ENCODE measurements at places on chromosomes 1 and 21.

DNA sequence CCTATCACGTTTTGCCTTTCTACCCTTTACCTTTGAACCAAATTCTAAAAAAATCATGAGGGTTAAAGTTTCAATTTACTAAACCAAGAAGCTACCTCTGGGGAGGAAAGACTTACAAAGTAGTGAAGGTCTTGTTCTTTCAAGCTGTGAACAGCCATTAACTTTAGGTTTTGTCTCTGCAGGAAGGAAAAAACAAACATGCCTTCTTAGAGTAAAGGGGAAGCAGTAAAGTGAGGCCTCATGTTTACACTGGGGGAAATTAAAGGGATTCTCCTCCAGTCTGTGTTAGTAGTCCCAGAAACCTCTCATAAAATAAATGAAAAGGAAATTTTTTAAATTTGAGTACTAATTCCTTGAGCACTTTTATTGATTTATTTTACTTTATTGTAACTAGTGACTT lies 780.2 kb upstream of the ADGRL2 start:
- DNase-seq: no peak

DNA sequence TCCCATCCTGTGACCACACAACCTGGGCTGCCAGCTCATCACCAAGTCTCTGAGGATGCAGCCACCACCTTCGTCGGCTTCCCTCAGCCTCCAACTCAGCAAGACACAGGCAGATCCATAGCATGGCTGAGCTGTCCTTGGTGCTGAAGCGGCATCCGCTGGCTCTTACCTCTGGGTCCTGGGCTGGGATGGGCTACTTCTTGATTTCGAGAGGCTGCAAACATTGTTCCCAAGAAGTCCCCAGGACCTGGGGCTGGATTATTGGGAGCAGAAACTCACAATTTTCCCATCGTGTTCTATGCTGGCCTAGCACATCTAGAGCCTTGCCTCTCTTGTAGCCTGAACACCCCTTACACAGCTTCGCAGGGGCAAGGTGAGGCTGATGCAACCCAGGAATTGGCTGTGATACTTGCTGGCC lies 24.9 kb upstream of the C1QA start:
- DNase-seq: no peak

GRCh38 chr1:211643324-211644212 lies 31.9 kb downstream of the NEK2 start:
- DNase-seq: no peak

DNA sequence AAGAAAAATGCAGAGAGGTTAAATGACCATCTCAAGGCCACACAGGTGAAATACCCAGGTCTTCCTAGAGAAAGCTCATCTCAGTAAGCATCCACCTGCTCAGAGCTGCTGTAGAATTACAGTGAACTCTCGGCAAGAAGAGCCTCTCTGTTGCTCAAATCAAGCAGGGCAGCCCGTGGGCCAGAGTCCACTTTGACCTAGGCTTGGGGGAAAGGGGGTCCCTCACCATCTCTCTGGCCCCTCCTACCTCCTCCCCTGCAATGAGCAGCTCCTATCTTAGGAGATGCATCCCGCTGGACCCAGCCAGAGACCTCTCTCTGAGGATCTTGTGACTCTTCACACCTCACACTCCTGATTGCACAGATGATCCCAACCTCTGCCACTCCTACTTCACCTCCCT lies 364.7 kb downstream of the PTPRU start:
- DNase-seq: no peak

DNA sequence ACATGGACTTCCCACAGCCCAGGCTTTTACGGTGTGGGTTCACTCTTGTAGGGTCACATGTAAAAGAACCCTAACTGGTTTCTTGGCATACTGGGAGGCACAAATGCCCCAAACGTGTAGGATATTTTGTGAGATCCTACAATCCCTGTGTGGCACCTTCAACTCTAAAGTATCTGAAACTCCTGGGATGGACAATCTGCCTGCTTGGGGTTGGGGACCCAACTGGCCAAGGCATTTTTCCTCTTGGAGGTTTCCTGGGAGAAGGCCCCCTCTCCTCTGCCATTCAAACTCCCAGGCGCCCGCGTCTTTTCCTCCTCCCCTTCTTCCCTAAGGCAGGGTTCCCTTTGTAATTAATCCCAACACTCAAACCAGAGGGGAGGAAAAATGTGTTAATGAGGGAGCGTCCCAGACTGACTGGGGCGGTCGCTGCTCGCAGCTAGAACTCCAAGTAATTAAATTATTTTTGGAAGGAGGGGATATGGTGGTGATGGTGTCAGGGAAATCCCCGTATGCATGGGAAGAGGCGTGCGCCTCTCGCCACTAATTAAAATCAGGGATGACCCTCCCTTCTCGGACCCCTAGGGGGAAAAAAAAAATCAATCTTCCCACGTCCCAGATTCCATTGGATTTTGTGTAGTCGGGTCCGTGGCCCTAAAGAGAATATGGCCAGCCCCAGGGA lies 681 bp upstream of the VANGL2 start:
- DNase-seq: no peak

GRCh38 chr1:5394111-5394510 lies 598.1 kb downstream of the NPHP4 start:
- DNase-seq: no peak

- no peak for DNase-seq
Observed at GRCh38 chr1:7940034-7940433, 605 bp downstream of the TNFRSF9 start.

DNA sequence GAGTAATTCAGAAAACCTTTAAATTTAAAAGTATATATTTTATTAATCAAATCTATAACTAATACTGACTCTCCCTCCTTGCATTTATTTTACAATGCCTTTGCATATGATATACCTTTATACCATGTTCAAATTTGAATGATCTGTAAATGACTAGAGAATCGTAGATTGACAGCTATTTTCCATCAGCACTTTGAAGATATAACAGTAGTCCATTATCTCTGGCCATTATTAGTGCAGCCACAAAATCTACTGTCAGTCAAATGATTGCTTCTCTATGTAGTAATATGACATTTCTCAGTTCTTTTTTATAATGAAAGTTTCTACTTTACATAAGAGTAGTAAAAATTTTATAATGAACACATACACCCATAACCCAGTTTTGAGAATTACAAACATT lies 1054.8 kb upstream of the B3GALT2 start:
- DNase-seq: no peak

DNA sequence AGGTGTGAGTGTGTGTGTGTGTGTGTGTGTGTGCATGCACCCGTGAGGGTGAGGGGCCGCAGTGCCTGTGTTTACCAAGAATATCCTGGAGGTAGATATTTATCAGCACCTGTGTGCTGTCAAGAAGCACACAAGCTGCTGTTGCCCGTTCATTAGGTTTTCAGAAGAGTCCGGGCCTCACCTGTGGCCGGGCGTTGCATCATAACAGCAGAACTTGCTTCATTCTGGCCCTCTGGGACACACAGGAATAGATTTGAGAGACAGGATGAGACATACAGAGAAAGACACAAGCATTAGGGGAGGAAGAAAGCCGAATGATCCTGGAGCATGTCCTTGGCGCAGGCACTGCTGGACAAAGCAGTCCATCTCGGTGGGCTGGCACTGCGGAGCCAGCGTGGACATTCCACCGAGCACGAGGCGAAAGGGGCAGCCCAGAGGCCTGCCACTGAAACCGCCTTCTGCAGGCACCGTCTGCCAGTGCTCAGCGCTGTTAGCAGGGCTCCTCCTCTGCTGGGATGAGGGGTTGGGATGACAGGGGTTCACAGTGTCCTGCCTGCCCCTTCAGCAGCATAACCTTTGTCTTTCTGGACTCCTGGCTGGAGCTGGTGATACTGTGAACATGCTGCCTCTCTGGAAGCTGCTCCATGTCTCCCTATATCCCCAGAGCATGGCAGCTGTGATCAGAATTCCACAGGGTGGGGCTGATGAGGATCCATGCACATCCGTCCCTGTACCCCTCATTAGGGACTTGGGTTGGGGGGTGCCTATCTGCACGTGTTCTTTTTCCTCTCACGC lies 81.1 kb downstream of the PEX14 start:
- DNase-seq: no peak

GRCh38 chr1:234925440-234926263 lies 203.0 kb downstream of the TOMM20 start:
- DNase-seq: no peak

GRCh38 chr1:208241512-208241911 lies 2.7 kb downstream of the PLXNA2 start:
- no peak for DNase-seq

DNA sequence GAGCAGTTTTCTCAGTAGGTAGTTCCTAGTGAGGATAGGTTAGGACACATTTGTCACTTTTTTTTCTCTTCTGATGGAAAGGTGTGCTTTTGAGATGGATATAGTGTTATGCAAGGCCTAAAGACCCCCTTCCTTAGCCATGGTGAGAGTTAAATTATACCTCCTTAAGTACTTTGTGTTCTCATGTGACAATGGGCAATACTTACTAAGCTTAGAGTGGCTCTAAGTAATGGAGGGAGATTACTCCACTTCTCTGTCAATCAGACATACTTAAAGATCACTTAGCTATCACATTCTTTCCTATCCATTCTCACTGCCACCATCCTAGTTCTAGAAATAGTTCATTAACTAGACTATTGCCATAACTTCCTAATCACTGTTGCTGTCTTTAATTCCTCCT lies 265.6 kb downstream of the PBX1 start:
- no peak for DNase-seq

GRCh38 chr1:193030280-193030679 lies 28.9 kb downstream of the UCHL5 start:
- DNase-seq: no peak

GRCh38 chr1:92459871-92460320 lies 26.8 kb downstream of the GFI1 start:
- DNase-seq: no peak

- no peak for DNase-seq
Observed at GRCh38 chr1:71577451-71578131, 496.8 kb upstream of the ZRANB2 start.

GRCh38 chr21:35777081-35777480 lies 283.2 kb downstream of the SETD4 start:
- no peak for DNase-seq

- DNase-seq: no peak
Observed at GRCh38 chr1:233951804-233952203, 47.3 kb downstream of the SLC35F3 start.

GRCh38 chr21:42781150-42781970 lies 98.0 kb downstream of the WDR4 start:
- DNase-seq: no peak

- DNase-seq: peak; percentile 96
Observed at GRCh38 chr1:12177999-12178441, 11.2 kb downstream of the TNFRSF1B start.

- no peak for DNase-seq
Observed at GRCh38 chr1:100643471-100644196, 75.9 kb upstream of the VCAM1 start.

DNA sequence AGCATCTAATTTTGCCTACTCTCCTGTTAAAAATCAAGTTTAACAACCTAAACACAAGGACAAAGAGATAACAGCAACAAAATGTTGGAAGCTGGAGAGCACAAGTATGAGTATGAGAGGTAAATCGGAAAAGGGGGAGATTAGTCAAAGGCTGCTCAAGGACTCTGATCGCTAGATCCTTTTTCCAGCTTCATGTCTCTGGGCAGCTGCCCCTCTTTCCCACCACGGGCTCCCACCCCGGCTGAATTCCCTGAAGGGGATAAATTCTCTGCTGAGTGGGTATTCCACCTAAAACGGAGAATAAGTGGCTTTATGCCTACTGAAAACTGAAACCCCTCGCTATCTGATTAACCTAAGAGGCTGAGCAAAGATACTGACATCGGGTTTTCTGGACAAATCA lies 696 bp upstream of the CTBS start:
- DNase-seq: no peak

DNA sequence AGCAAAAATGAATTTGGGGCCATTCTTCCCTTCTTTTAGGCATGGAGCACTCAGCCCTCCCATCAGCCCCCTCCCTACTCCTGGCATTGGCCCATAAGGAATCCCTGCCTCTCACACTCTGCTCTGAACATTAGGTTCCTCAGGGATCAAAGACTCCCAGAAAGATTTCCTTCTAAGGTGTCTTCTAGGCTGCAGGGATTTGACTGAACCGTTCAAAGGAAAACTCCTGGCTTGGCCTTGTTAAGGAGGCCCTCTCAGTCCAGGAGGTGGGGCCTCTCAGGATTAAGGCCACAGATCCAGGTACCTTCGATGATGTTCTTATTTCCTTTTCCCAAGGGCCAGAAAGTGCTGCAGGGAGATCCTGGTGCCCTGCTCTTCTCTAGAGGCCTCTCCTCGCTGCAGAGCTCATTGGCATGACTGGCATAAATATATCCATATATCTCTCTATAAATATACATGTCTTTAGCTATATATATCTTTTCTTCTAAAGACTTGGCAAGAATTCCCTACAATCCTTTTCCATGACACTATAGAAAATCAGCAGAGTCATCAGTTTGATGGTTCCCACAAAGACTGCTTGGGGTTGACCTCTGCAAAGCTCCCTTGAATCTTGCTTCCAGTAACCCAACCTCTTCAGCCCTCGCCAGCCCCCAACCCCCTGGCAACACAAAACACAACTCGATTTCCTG lies 59.1 kb downstream of the PLXNA2 start:
- no peak for DNase-seq

DNA sequence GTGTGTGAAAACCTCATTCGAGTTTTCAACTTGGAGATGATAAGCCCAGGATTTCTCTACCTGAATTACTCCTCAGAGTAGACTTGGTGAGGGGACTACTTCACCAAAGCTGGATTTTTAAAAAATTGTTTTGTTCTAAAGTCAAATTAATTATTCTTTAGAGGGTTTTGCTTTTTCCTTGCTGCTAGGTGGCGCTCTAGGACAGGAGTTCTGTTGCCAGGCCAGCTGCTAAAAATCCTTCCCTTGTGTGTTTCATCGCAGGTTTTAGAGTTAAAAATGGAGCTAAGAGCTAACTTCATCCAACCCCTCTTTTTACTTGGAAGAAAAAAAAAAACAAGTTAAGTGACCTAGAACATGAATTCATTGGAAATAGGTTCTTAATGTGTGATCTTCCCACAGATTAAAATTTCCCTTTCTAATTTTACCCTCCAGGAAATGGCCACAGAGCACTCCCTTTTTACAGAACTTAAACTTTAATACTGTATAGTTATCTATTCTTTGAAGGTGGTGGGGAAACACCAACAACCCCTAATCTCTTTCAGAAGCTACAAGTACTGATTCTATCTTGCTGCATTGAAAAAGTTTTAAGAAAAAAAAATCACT lies 36.7 kb upstream of the FAM163A start:
- peak; percentile 13 for DNase-seq

DNA sequence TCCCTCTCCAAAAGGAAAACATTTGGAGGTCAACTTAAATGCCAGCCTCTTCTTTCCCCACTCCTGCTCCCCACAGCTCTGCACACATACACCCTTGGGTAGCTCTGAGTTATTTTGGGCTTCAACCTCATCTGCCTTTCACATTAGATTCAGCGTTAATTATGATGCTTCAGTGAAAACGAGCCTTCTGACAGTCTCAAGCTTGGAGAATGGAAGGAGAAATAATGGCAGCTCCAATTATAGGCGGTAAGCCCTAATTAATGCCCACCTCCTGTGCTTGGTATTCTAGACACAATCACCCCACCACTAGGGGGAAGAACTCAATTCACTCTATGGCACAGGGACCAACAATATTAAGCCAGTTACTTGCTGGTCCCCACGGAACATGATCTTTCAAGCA lies 397.9 kb downstream of the BRINP2 start:
- no peak for DNase-seq

- no peak for DNase-seq
Observed at GRCh38 chr1:1150100-1150499, 23.6 kb upstream of the TTLL10 start.

GRCh38 chr1:160752924-160753323 lies 13.9 kb downstream of the SLAMF7 start:
- DNase-seq: no peak

Measured in activated CD8-positive, alpha-beta memory T cell treated with anti-CD3 and anti-CD28 coated beads for 4 hours (primary cell).